ENCODE measurements at places on chromosomes 7 and 10.

DNA sequence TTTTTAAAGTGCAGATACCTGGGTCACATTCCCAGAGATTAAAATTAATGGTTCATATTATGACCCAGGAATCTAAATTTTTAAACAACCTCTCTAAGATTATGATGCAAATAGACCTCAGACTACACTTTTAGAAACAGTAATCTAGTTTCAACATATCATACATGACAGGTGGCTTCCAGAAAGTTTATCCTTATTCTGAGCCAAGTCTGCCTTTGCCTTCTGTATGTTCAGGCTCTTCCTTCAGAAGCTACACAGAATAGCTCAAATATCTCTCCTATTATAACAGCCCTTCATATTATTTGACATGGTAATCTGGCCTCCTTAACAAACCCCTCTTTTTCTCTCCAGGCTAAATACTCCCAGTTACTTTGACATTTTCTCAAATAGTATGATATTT is 101.9 kb downstream of the FZD1 start:
- DNase-seq, result no peak

DNA sequence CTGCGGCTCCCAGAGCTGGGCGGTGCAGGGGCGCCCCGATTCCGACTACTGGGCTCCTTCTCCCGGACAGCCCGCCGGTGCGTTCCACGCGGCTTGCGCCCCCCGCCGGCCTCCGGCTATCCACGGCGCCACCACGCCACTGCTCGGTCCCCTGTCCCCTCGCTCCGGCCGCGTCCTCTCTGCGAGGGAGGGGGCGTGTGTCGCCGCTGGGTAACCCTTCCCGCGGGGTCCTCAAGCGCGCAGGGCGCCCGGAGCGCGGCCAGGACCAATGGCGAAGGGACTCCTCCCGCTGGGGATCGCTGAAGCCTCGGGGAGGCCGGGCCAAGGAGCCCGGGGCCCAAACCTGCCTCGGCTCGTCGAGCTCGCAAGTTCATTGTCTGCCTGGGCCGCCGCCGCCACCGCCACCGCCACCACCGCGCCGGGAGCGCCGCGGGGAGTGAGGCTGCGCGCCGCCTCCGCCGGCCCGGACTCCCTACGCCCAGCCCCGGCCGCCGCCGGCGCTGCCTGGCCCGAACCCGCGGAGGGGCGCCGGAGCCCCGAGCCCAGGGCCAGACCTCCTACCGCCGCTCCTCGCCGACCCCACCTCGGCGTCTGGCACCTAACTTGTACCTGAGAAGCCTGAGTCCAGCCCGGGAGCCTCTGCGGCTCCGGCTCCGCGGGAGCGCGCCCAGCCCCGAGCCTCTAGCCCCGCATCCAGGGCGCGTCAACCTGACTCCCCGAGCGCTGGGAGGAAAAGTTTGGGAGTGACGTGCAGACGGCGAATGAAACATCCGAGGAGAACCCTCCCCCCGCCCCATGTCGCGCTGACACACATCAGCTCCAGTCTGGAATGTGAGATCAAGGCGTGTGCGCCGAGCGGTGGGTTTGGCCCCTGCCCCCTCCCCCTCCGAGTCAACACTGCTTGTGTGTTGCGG is at the start of gene CHST15:
Gene CHST15, minus strand, starts transcription at position 739 of the 914 bp plus-strand sequence. CDS start 47,386 bp downstream, outside the sequence.
- peak; percentile 77 for DNase-seq

DNA sequence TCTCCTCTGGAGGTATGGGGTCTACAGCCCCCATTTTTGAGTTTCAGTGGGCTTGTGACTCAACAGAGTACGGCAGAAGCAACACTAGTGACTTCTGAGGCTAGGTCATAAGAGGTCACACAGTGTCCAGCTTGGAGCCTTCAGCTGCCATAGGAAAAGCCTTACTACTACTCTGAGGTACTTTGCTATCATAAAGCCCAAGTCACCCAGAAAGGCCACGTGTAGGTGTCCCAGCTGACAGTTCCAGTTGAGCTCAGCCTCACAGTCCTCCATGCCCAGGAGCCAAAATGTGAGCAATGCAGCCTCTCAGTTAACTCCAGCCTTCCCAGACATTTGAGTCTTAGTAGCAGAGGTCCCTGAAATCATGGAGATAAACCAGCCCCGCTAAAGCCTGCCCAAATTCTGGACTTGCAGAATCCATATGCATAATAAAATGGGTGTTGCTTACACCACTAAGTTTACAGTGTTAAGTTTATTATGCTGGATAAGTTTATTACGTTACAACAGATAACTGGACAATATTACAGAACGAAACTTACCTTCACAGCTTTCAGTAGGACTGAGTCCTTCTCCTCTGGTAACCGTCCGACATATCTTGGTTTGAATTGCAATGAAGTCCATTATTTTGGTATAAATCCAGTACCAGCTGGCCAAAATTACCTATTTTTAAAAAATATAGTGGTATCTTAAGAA is 181.1 kb downstream of the AVL9 start:
- DNase-seq, result no peak

- DNase-seq, result no peak
Observed at GRCh38 chr10:87753995-87754866, 63.8 kb downstream of the ATAD1 start.

- DNase-seq, result no peak
Observed at GRCh38 chr10:104424719-104425118, 71.1 kb downstream of the CFAP58 start.

- peak; percentile 41 for DNase-seq
Observed at GRCh38 chr7:47087866-47088265, 494.0 kb downstream of the TNS3 start.

GRCh38 chr10:61286686-61287085 is 166.5 kb downstream of the TMEM26 start:
- DNase-seq, result no peak

DNA sequence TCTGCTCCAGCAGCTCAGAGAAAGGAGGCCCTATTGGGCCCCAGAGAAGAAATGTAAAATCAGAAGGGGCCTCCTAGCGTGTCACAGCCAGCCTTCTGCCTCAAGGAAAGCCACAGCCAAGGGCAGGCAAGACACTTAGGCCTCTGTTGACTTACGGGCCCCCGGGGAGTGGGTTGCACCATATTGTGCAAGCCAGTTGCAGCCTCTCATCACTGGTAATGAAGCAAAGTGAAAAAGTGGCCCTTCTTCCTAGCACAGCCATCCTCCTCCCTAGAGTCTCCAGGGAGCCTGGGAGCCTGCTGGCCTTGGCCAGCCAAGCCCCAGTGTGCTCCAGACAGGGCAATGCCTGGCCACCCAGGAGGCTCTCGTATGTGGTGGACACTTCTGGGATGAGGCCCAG is 56.2 kb upstream of the GDF10 start:
- DNase-seq, result no peak

- DNase-seq, result no peak
Observed at GRCh38 chr10:17544465-17544864, 72.7 kb downstream of the HACD1 start.

- DNase-seq, result peak; percentile 14
Observed at GRCh38 chr10:13705526-13706174, 118.9 kb downstream of the PRPF18 start.

DNA sequence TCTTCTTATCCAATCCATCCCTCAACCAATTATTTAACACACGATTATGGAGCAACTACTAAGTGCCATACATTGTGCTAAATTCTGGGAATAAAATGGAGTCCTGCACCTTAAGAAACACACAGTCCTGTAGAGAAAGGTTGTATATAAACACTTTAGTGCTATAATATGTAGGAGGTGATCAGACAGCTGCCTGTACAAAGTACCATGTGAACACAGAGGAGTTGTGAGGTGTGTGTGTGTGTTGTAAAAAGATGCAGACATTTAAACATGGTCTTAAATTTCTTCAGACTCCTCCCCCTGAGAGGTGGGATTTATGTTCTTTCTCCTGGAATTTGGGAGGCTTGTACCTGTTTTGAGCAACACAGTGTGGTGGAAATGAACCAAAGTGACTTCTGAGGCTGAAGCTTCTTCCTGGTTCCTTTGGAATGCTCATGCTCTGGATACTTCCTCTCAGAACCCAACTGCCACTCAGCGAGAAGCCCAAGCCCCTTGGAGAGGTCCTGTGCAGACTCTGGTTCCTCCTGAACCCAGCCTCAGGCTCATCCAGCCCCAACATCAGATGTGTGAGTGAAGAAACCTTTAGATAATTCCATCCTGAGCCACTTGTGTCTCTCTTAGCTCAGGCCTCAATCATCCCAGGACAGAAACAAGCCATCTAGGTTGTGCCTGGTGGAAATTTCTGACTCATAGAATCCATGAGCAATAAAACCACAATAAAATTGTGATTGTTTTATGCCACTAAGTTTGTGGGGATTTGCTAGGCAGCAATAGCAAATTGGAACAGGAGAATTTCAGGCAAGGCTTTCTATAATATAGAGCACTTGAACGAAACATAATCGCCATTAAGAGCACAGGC is 161.2 kb upstream of the FAM3C start:
- peak; percentile 86 for DNase-seq

All from LHCN-M2 (cell line).